ENCODE measurements at places on chromosomes 12 and 14. TPM values are rescaled to one million over a fixed set of nuclear protein-coding genes. Genes with fewer than 3 reads are reported as not detected.

GRCh38 chr12:87425942-87426554 is 603.2 kb downstream of the C12orf50 start:
- no peak for DNase-seq

DNA sequence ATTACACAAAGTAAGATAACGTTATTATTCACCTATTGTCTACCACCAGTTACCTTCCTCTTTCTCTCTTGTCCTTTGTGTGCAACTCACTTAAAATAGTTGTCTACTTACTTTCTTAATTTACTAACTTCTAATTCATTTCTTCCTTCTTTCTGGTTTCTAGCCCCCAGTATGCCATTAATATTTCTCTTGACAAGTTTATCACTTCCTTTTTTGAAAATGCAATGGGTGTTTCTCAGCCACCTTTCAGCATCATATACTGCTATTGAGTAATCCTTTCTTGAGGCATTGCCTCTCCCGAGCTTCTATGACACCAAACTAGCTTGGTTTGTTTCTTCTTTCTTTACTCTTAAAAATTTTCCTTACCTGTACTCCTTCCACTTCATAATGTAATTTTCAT is 633.6 kb downstream of the TMTC2 start:
- DNase-seq: no peak

DNA sequence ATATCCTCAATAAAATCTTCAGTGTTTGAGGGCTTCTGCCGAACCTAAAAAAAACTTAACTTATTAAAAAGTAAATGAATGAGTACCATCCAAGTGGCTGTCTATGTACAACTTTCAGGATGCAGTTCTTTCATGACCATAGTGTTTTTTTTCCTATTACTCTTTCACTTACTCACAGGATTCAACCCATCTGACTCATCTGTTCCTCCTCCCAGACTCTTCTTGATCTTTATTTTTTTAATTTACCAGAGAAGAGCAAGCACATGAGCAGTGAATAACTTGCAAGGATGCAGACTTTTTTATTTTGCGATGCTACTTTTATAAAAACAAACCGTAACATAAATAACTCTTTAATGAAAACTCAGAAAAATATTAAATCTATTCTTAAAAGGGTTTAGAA is 24.5 kb downstream of the RECQL start:
- DNase-seq: no peak

DNA sequence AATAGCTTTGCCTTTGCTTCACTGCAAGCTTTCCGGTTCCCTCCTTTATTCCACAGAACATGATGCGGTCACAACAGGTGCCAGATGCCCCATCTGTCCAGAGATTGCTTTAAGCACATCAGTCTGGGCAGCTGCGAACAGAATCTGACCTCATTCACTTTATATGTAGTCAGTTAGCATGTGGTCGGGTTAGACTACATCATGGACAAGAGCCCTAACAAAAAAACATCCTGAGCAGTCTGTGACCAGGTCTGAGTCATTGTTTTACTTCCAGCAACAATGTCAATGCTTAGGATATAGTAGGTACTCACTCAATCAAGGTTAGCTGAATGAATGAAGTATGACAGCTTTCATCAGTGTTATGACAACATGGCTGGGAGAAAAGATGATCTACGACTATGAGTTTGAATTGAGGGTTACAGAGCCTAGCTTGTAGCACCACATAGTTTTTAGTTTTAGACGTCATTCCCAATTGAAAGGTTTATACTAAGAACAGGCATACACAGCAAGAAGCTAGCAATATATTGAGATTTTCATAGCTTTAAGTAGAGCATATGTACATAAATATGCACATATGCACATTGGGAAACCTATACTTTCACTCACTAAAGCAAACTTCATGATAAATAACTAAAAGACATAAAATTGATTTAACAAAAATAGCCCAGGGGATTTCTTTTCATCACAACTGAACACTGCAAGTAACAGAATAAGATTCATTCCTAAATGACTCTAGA is 64.2 kb upstream of the TMCC3 start:
- no peak for DNase-seq

DNA sequence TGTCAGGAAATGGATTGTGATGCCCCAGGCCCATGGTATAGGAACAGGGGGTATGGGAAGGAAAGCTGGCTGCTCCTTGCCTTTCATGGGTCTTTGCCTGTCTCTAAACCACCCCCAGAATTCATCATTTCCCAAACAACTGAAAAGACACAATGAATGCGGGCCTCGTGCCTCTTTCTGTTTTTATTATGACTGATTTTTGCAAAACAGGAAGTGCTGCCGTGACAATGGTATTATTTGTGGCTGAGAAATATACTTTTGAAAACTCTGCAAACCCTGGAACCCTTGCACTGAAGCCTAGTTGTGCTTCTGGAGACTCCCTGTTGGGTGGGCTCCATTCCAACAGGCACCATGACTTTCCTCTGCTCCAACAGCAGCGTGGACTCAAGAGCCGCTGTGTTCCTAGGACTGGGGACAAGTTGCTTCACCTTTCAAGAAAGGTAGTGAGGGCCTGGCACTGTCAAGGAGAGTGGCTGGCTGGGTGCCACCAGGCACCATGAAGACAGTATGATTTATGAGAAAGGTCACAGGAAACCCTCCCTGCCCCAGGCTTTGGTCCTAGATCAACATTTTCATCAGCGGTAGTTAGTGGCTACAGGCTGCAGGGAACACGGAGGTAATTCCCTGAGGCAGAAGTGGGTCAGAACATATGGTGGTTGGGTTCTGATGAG is 4.8 kb upstream of the DGLUCY start:
- no peak for DNase-seq

DNA sequence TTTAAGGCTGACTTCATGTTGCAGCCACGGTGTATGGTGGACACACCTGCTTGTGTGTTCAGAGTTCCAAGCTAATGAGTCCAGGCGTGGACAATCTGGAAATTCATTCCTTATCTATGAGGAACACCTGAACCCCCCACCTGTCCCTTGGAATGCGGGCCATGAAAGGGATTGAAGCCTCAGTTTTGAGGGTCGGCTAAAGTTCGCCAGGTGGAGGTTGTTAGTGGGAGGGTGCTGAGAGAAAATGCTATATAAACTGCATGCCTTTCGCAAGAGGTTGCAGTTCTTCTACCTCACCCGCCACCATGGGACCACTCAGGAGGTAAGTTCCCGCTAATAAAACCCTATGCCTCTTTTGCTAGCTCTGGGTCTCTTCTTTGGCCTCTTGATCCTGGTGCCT is 348.0 kb downstream of the BCL11B start:
- DNase-seq: no peak

DNA sequence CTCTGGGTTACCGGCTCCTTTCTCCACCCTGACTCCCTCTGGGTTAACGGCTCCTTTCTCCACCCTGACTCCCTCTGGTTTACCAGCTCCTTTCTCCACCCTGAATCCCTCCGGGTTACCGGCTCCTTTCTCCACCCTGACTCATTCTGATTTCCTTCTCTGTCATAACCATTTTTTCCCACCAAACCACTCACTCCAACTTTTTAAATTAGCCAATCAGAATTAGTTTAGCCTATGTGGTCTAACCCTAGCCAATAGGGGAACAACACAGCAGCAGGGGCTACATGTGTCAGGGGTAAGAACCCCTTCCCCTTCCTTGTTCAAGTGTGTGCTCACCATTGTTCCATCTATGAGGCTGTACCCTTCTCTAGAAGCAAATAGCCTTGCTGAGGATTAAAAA is 98.4 kb upstream of the RBM19 start:
- no peak for DNase-seq

GRCh38 chr14:90444077-90444696 is 47.4 kb downstream of the CALM1 start:
- DNase-seq: no peak

GRCh38 chr12:109710747-109711595 is 2.7 kb upstream of the FAM222A start:
- DNase-seq: peak; percentile 97

- no peak for DNase-seq
Measured at GRCh38 chr12:51381226-51382079, 9.8 kb downstream of the GALNT6 start.

GRCh38 chr14:102805371-102805891 is 28.2 kb downstream of the TRAF3 start:
- DNase-seq: no peak

GRCh38 chr14:97791906-97792305 is 994.7 kb downstream of the VRK1 start:
- no peak for DNase-seq

GRCh38 chr14:56057767-56058166 is 60.4 kb upstream of the PELI2 start:
- no peak for DNase-seq

DNA sequence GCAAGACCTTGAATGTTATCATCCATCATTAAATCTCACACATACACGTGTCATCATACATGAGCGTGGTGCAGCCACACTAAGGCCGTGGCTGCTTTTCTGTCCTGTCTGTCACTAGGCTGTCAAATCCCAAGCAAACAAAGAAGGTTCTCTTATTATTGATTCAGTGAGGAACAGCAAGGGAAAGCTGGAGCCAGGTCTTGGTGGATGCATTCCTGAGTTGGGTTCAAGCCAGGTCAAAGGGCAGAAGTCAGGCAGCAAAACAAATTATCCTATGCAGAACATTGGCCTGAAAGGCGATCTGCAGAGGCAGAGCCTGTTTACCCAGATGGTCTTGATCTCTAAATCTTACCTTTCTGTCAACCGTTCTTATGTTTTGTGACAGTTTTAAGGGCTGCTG is 252.3 kb downstream of the NEDD1 start:
- DNase-seq: no peak

GRCh38 chr12:100963381-100963780 is 168.8 kb downstream of the ANO4 start:
- no peak for DNase-seq

DNA sequence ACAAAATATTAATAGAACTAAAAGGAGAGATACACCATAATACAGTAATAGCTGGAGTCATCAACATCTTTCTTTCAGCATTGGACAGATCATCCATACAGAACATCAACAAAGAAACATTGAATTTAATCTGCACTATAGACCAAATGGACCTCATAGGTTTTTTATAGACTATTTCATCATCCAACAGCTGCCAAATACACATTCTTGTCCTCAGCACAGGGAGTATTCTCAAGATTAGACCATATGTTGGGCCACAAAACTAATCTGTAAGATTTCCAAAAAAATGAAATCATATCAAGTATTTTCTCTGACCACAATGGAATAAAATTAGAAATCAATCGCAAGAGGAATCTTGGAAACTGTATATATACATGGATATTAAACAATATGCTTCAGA is 86.9 kb downstream of the FSCB start:
- DNase-seq: no peak

- no peak for DNase-seq
Measured at GRCh38 chr14:88505621-88506020, 49.2 kb downstream of the PTPN21 start.

GRCh38 chr14:58778202-58778601 is 140.4 kb downstream of the DACT1 start:
- no peak for DNase-seq

DNA sequence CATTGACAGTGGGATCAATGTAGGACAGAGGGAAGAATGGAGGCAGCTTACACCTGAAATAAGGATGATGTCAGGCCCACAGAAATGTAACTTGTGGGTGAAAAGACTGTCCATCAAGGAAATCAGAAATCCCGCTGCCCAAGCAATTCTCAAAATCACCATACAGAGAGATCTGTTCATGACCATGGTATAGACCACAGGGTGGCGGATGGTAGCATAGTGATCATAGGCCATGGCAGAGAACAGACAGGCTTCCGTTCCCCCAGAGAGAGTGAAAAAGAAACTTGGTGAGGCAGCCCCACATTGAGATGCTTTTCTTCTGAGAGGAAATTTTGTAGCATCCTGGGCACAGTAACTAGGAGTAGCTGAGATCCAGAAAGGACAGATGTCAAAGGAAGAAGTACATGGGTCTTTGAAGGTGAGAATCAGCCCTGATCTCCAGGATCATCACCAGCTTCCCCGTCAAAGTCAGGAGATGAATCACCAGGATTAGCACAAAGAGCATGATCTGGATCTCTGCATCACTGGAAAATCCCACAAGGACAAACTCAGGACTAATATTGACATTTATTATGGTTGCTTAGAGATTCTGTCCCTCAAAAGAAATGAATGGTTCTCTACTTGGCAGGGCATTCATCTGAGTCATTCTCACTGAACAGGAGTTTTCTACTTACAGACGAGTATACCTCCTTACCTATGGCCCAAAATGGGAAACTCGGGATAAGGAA is 5.5 kb upstream of the ZNF641 start:
- DNase-seq: no peak

DNA sequence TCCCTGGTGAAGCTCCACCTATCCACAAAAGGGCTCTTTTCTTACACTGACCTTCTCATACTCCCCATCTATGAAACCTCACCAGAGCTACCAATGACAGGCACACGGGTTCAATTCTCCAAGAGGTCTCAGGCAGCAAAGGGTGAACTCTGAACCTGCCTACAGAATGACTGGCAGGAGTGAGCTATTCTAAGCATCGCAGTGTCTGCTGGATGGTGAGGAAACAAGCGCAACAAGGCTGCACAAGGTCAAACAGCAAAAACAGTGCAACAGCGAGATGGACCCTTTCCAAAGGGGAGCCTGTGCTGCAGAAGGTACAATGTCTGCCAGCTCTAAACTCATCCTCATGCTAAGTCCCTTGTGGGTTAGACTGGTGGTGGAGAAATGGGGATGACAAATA is 22.0 kb downstream of the TMCC3 start:
- no peak for DNase-seq

DNA sequence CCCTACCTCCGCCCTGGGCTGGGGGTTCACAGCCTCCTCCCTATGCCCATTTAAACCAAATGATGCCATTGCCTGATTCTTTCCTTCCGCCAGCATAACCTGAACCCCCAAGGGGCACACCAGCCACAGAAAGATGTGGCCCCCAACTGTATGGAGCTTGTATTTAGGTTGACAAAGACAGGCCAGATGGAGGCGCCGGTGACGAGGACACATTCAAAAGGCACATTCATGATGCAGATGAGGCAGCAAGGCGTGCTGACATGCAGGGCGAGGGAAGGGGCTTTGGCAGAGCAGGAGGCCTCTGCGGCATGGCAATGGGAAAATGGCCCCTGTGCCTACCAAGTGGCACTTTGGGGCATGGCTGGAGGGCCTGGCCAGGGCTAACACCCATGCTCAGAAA is 112.2 kb downstream of the RFLNA start:
- DNase-seq: no peak

NUAK1 gene
- 0.63 TPM for total RNA-seq

CEP170B gene
- 20.2 TPM for total RNA-seq

TEX52 gene
- total RNA-seq: not detected

MUCL1 gene
- not detected for total RNA-seq

TMPRSS12 gene
- total RNA-seq: not detected

SPSB2 gene
- total RNA-seq: 8.3 TPM

POTEM gene
- total RNA-seq: 0.16 TPM

IL22 gene
- total RNA-seq: not detected

LRTM2 gene
- not detected for total RNA-seq

GALNT8 gene
- total RNA-seq: not detected

OR11H12 gene
- not detected for total RNA-seq

PIP4K2C gene
- total RNA-seq: 53.2 TPM

ACOT6 gene
- not detected for total RNA-seq

IFT43 gene
- 27.3 TPM for total RNA-seq
